ENCODE measurements at places on chromosomes 3 and 15. TPM values are rescaled to one million over a fixed set of nuclear protein-coding genes. Genes with fewer than 3 reads are reported as not detected.

The SV2B gene
- total RNA-seq: 0.05 TPM

The STRIT1 gene
- total RNA-seq: not detected

The GOLGA8J gene
- total RNA-seq: not detected

The SLC38A3 gene
- 0.27 TPM for total RNA-seq

The FBXL2 gene
- total RNA-seq: 7.3 TPM

The NDN gene
- 1.0 TPM for total RNA-seq

The ATP13A4 gene
- not detected for total RNA-seq

The SI gene
- total RNA-seq: not detected

The POTEB gene
- total RNA-seq: not detected

The MLF1 gene
- 6.6 TPM for total RNA-seq

The ALDH1A2 gene
- total RNA-seq: not detected

The FGF7 gene
- 0.20 TPM for total RNA-seq

The ADGRG7 gene
- total RNA-seq: not detected

The SETD2 gene
- 14.1 TPM for total RNA-seq

The TM6SF1 gene
- total RNA-seq: 0.37 TPM

The NBEAL2 gene
- 14.8 TPM for total RNA-seq

The CLSTN2 gene
- not detected for total RNA-seq

The PRSS50 gene
- not detected for total RNA-seq

The IL17RE gene
- 0.23 TPM for total RNA-seq

The ACAP2 gene
- total RNA-seq: 36.7 TPM

The CFAP92 gene
- total RNA-seq: 0.42 TPM

The LMAN1L gene
- total RNA-seq: not detected

The LRRN1 gene
- not detected for total RNA-seq

The LRRC31 gene
- not detected for total RNA-seq

The PDZRN3 gene
- total RNA-seq: 0.05 TPM

The C15orf61 gene
- total RNA-seq: 9.2 TPM

The KY gene
- total RNA-seq: not detected

The COL6A5 gene
- total RNA-seq: not detected

The GHSR gene
- total RNA-seq: not detected

The BNC1 gene
- total RNA-seq: not detected

The ITIH4 gene
- total RNA-seq: 1.7 TPM

The SPINT1 gene
- total RNA-seq: 2.4 TPM

The ZNF385D gene
- total RNA-seq: not detected

The MST1R gene
- 0.82 TPM for total RNA-seq

The CA12 gene
- 29.6 TPM for total RNA-seq

The FOXL2NB gene
- total RNA-seq: 1.8 TPM

The RPUSD2 gene
- 13.3 TPM for total RNA-seq

The KLHL40 gene
- total RNA-seq: not detected

The RHOV gene
- total RNA-seq: 0.14 TPM

The ALG1L2 gene
- not detected for total RNA-seq

The SFMBT1 gene
- 10.1 TPM for total RNA-seq

All from NCI-H460 (cell line).